A549 treated with RU486 at 1 μM for 4 hours (cell line): ENCODE measurements at places on chromosomes 4 and X. TPM values are rescaled to one million over a fixed set of nuclear protein-coding genes. Genes with fewer than 3 reads are reported as not detected.

LEF1 gene
- total RNA-seq, result 0.10 TPM in 1 of 5 replicates, not detected in the others

ATP10D gene
- 2.2 to 3.3 TPM (median 2.8 TPM) in 5 replicates for total RNA-seq

ARMCX4 gene
- total RNA-seq, result 0.28 to 0.71 TPM (median 0.37 TPM) in 5 replicates

GAGE2A gene
- total RNA-seq, result not detected in 5 replicates

HS6ST2 gene
- 0.03 to 0.17 TPM (median 0.10 TPM) in 3 of 5 replicates, not detected in the others for total RNA-seq

RBMXL3 gene
- total RNA-seq, result not detected in 5 replicates

TMEM271 gene
- total RNA-seq, result not detected in 5 replicates

SLC6A14 gene
- total RNA-seq, result 0.02 TPM in 2 of 5 replicates, not detected in the others
